PC-9 (cell line): ENCODE measurements at places on chromosomes 3 and 15.

DNA sequence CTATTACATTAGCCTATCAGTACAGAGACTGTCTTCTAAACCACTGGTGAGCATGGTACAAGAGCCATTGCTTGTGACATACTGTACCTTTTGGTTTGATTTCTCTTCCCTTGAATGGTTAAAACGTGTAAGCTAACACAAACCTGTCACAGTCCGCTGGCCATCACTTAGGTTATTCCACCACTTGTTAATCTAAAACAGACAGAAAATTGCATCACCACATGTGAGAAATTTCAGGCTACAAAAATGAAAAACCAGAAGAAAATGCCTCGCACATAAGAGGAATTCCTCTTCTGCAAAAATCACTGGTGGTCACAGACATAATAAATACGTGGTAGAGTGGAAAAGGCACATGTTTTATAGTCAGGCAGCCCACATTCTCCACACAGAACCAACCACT, 22.1 kb downstream of the PARL start:
- no peak for DNase-seq
- no peak overlapping the region for H3K4me3 ChIP-seq
- no peaks in the 10 kb centered on the region for H3K27me3 ChIP-seq
- peaks cover 57% of the 10 kb centered on the region for H3K36me3 ChIP-seq

DNA sequence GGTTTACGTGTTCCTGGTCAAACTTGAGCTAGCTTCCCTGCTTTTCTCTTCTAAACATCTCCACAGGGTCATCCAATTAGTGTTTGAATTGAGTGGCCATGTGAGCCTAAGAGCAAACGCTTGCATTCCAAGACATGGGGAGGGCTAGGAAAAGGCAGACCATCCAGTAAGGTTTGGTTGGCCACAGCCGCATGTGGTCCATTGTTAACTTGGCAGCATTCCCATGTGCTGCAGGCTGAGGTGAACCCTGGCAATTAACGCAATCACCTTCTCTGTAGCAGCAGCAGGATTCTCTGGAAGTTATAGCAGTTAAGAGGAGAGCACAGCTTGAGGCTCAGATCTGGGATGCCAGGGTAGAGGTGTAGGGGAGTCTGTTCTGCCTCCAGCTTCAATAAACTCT, 502.2 kb upstream of the LMCD1 start:
- no peak overlapping the region for H3K27ac ChIP-seq
- no peaks in the 10 kb centered on the region for H3K36me3 ChIP-seq
- H3K4me1 ChIP-seq = no peaks in the 10 kb centered on the region
- H3K27me3 ChIP-seq = peaks cover 26% of the 10 kb centered on the region
- no peak for DNase-seq

DNA sequence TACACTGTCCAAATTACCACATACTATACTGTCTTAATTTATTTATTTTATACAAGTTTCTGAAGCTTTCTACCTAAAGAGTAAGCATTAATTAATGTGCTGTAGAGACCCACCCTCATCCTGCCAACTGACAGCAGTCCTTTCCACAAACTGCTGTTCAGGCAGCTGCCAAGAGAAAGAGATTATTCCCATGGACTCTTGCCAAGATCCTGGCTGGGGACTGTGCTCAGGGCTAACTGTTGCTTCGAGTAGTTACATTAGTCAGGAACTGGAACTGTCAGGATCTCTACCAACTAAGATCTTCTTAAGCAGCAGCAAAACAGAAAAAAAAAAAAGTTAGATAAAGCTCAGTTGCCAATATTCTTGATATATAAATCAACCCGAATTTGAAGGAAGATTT, 398.8 kb downstream of the MECOM start:
- no peaks in the 10 kb centered on the region for H3K27me3 ChIP-seq
- no peaks in the 10 kb centered on the region for H3K4me1 ChIP-seq
- H3K27ac ChIP-seq = no peak overlapping the region
- no peak for DNase-seq
- no peaks in the 10 kb centered on the region for H3K36me3 ChIP-seq

DNA sequence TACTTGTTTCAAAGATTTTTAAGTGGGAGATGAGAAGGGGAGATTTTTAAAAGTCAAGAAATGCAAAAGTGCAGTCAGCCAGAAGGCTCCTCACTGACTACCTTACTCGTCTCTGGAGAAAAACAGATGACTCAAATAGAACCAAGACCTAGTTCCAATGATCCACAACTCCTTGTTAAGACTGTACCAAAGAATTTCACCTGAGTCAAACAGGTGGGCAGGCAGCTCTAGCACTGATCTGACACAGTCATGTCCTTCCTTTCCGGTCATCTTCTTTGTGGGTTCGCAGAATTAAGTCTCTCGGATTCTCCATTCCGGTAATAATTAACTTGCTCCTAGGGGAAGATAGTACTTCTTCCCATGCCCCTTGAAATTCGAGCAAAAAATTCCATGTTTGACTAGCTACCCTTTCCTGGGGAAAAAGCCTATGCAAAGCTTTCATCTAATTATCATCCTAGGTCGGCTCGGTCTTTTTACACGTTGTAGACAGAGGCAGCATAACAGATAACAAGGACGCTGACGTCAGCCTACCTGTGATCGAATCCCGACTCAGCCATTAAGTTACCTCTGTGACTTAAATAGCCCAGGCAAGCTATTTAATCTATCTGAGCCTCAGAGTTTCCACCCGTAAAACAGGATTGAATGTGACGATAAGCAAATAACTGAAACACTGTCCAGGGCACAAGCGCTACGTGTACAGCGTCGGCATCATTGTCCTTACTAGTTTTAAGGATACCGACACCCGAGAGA, 758 bp downstream of the SELENOK start:
- H3K4me1 ChIP-seq = peaks cover 10% of the 10 kb centered on the region
- H3K4me3 ChIP-seq = peak overlapping the region; percentile 77
- no peaks in the 10 kb centered on the region for H3K27me3 ChIP-seq
- H3K36me3 ChIP-seq = 0 out of 2 replicates have a peak, but pooled peaks cover 8% of the 10 kb centered on the region
- peak overlapping the region; percentile 72 for H3K27ac ChIP-seq
- DNase-seq = no peak

- no peak overlapping the region for H3K4me3 ChIP-seq
- H3K36me3 ChIP-seq = peaks cover 51% of the 10 kb centered on the region
- H3K4me1 ChIP-seq = no peaks in the 10 kb centered on the region
These were observed 72.5 kb downstream of the OPA1 start for GRCh38 chr3:193665370-193665989.

DNA sequence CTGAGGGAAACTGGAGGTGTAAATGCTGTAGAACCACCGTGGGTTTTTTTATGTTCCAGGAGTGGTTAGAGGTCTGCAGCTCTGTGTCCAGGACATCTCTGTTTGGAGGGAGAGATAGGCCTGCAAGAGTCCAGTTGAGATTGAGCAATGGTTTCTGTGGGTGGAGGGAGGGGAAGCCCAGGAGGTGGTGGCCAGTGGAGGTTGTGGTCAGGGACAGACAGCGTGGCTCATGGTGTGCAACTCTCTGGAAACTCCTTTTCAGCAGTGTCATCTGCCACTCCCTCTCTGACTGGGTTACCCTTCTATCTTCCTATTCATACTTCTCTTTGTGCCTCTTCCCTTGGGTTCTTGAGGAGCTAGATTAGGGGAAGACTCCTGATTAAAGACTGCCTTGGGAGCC, 9.6 kb downstream of the XCR1 start:
- no peak overlapping the region for H3K27ac ChIP-seq
- no peaks in the 10 kb centered on the region for H3K36me3 ChIP-seq
- H3K4me3 ChIP-seq = no peak overlapping the region
- no peaks in the 10 kb centered on the region for H3K4me1 ChIP-seq
- H3K27me3 ChIP-seq = no peaks in the 10 kb centered on the region

DNA sequence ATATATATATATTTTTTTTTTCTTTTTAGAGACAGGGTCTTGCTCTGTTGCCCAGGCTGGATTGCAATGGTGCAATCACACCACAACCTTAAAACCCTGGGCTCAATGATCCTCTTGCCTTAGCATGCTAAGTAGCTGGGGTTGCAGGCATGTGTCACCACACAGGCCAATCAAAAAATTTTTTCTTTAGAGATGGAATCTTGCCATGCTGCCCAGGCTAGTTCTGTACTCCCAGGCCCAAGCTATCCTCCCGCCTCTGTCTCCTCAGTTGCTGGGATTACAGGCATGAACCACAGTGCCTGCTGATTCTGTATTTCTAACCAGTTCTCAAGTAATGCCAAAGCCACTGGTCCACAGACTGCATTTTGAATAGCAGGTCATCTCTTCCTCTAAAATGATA, 291.3 kb upstream of the ZPLD1 start:
- no peaks in the 10 kb centered on the region for H3K27me3 ChIP-seq
- H3K36me3 ChIP-seq = no peaks in the 10 kb centered on the region
- no peak overlapping the region for H3K4me3 ChIP-seq

DNA sequence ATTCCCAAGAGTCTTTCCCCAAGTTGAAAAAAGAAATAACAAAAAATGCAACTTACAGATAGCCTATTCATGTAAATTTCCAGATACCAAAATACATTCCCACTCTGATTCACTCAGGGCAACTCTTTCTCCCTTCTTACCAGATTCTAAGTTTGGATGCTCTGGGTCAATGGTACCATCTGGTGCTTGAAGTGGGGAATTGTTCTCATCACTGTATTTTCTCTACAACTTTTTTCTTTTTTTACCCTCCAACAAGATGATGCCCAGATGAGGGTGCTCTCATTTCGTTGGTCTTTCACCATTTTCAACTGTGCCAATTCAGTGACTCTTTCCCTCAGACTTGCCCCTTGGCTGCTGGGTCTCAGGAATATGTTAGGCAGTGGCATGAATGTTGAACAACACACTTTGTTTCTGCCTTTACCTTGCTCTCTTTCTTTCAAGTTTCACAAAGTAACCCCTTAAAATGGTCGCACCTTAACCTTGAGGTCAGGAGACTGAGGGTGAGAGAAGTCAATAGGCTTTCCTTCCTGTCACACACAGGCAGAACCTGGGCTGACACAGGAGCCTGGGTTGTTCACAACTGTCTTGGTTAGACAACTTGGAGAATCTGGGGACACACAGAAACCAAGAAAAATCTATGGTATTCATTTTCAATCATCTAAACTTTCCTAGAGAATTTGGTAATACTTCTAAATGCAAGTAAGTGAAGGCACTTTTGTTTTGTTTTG, 330.7 kb upstream of the SLCO3A1 start:
- H3K36me3 ChIP-seq = no peaks in the 10 kb centered on the region
- H3K4me1 ChIP-seq = peaks cover 9% of the 10 kb centered on the region
- H3K4me3 ChIP-seq = no peak overlapping the region
- H3K27me3 ChIP-seq = no peaks in the 10 kb centered on the region
- DNase-seq = no peak

DNA sequence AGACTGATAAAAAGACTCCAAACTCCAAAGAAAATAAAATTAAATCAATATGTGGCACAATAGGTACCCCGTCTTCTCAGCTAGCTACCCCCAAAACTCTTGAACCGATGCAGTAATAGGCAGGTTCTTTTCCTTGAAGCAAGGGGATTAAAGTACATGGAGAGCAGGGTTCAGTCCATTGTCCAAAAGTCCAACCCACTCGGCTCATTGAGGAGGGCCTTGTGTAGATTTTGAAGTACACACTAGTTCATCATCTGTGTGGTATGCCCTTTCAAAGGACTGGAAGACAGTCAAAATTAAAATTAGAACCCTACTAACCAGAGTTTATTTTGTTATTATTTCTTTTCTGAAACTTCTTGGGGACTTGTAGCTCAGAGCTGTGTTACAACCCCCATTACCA, 23.3 kb downstream of the TF start:
- H3K27ac ChIP-seq = no peak overlapping the region
- H3K27me3 ChIP-seq = no peaks in the 10 kb centered on the region
- no peaks in the 10 kb centered on the region for H3K4me1 ChIP-seq
- no peak overlapping the region for H3K4me3 ChIP-seq
- H3K36me3 ChIP-seq = no peaks in the 10 kb centered on the region

- peaks cover 10% of the 10 kb centered on the region for H3K4me1 ChIP-seq
- no peak overlapping the region for H3K27ac ChIP-seq
- no peaks in the 10 kb centered on the region for H3K36me3 ChIP-seq
- no peak for DNase-seq
These were observed 39.3 kb upstream of the GATA2 start for GRCh38 chr3:128532012-128532983.

DNA sequence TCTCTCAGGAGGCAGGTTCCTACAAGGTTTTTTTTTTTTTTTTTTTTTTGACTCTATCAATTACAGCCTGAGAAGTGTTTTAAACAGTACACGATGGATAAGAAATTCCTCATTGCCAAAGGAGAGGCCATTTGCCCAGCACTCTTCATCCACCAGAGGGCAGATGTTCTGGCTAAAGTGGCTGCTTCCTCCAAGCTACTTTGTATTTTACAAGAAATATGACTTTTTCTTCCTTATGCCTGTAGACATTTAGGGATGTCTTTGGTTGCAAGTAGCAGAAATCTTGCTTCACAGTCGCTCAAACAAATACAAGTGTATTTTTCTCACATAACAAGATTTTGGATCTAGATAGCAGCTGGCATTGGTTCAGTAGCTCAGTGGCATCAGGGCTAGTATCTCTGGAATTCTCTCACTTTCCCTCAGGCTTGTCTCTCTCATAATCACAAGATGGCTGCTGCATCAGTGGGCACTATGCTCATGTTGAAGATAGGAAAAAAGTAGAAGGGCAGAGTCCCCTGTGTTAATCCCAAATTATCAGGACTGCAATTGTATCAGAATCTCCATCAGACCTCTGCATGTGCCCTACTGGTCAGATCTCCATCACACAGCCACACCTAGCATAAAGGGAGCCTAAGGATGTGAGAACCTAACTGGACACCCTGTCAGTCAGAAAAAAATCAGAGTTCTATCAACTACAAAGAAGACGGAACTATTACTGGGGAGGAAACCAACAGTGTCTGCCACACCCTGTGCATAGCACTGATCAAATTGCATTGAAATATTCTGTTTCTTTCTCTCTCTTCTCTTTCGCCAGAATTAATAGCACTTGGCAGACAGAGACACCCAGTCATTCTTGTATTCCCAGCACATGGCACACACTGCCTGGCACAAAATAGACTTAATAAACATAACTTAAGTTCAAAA, 138.9 kb upstream of the COL8A1 start:
- no peak overlapping the region for H3K27ac ChIP-seq
- H3K4me3 ChIP-seq = no peak overlapping the region
- peak; percentile 48 for DNase-seq
- H3K4me1 ChIP-seq = no peaks in the 10 kb centered on the region
- H3K27me3 ChIP-seq = no peaks in the 10 kb centered on the region
- no peaks in the 10 kb centered on the region for H3K36me3 ChIP-seq

- H3K27ac ChIP-seq = no peak overlapping the region
- DNase-seq = no peak
- H3K4me1 ChIP-seq = no peaks in the 10 kb centered on the region
- H3K4me3 ChIP-seq = no peak overlapping the region
- no peaks in the 10 kb centered on the region for H3K27me3 ChIP-seq
- H3K36me3 ChIP-seq = no peaks in the 10 kb centered on the region
These were observed 389.1 kb upstream of the RARB start for GRCh38 chr3:25038922-25039321.

- no peak overlapping the region for H3K4me3 ChIP-seq
- H3K4me1 ChIP-seq = no peaks in the 10 kb centered on the region
- H3K27ac ChIP-seq = no peak overlapping the region
- DNase-seq = no peak
- no peaks in the 10 kb centered on the region for H3K27me3 ChIP-seq
These were observed 11.6 kb downstream of the ATOSA start for GRCh38 chr15:52667597-52667996.

GRCh38 chr3:155382396-155383042, 89.0 kb upstream of the STRIT1 start:
- H3K4me1 ChIP-seq = no peaks in the 10 kb centered on the region
- no peak overlapping the region for H3K27ac ChIP-seq
- H3K27me3 ChIP-seq = no peaks in the 10 kb centered on the region
- no peaks in the 10 kb centered on the region for H3K36me3 ChIP-seq
